Right forelimb (tissue), 1 donor: ENCODE measurements at places on chromosomes 3 and 15.

- DNase-seq = no peak
Measured at GRCh38 chr3:86794361-86795065, 196.4 kb downstream of the VGLL3 start.

DNA sequence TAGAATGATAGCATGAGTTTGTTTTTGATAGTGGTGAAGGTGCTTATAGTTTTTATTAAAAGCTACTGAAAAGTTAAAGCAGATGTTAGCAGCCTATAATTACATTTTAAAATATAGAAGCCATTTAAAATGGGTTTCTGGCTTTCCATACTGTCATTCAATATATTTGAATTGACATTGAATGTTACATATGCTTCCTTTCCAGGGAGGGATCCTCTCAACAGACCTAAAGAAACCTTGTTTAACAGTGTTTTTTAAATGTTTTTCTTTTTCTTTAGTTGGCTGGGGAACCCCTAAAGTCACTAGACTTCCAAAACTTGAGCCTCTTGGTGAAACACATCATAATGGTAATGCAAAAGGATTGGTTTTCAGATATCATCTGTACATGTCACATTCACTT, 12.2 kb downstream of the DHFR2 start:
- no peak for DNase-seq

DNA sequence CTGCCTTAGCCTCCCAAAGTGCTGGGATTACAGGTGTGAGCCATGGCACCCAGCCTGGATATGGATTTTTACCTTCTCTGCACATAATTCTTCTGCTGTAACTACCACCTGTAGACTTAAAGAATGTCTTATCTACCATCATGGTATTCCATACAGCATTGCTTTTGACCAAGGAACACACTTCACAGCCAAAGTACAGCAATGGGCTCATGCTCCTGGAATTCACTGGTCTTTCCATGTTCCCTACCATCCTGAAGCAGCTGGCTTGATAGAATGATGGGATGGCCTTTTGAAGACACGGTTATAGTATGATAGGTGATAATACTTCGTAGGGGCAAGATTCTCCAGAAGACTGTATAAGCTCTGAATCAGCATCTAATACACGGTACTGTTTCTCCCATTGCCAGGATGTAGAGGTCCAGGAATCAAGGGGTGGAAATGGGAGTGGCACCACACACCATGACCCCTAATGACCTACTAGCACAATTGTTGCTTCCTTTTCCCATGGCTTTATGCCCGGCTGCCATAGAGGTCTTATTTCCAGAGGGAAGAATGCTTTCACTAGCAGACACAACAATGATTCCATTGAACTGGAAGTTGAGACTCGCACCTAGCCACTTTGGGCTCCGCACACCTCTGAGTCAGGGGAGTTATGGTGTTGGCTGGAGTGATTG, 60.9 kb upstream of the CDV3 start:
- no peak for DNase-seq

- no peak for DNase-seq
Measured at GRCh38 chr3:4823986-4824925, 155.0 kb upstream of the BHLHE40 start.

DNA sequence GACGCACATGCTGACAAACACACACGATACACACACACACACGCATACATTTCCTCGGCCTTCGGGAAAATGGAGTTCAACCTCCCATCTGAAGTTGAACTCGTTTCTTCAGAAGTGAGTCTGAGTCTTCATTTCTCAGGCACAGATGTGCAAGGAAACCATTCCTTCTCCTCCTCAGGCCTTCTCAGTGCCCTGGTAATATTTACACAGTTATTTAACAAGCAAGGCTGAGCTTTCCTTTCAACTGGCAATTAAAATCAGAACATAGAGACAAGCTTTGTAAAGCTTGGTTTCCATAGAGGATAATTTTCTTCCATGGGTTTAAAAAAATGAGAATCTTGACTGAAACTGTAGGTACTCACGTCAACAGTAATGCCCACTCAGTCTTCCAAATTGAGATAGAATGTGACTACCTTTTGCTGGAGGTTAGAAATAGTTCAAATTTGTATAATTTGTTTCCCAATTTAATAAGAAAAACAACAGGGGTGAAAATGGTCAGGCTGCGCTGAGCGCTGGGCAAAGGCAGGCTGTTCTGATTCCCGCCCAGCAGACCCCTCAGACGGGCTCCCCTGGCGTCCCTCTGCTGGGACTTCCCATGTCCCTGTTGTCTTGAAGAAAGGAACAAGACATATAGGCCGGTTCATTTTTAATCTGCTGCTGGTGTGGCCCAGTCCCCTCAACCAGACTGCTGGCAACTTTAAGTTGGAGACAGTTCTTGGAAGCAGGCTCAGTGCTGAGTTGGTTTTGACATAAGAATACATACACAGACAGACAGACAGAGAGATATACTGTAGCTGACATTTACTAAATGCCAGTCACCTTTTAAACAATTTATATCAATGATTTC, 174.3 kb downstream of the XXYLT1 start:
- no peak for DNase-seq

- no peak for DNase-seq
Measured at GRCh38 chr3:118970819-118971218, 63.8 kb downstream of the IGSF11 start.

- DNase-seq = no peak
Measured at GRCh38 chr3:114344492-114344891, 50.7 kb downstream of the TIGIT start.

DNA sequence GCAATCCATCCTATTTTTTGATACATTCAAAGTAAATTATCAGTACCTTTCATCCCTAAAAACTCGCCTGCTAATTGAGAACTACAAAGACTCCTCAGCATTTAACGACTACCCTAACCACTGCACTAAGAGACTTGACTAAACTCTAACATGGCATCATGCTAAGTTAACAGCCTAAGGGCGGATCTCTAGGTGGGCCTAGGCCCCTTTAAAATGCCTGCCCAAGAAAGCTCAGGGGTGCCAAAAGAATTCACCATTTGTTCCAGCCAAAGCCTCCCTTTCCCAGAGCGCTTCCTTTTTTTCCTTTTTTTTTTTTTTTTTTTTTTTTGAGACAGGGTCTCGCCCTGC, 568 bp upstream of the NEK4 start:
- no peak for DNase-seq

DNA sequence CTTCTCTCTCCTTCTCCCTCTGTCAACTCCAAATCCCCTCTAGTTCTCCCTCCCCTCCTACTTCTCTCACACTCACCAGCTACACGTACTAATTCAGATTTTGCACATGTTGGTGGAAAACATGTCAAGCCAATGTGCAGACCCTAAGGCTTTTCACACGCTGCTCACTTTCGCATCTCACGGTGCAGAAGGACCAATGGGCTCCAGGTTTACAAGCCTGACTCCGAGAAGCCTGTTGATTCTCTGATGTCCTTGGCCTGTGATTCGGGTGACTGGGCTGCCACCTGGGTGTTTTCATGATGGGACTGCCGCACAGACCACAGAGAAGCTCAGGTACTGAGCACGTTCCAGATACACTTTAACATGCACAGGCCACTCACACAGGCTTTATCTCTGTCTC, 3.7 kb downstream of the FOXL2NB start:
- DNase-seq = no peak

- no peak for DNase-seq
Measured at GRCh38 chr3:18071833-18072232, 329.4 kb upstream of the TBC1D5 start.

DNA sequence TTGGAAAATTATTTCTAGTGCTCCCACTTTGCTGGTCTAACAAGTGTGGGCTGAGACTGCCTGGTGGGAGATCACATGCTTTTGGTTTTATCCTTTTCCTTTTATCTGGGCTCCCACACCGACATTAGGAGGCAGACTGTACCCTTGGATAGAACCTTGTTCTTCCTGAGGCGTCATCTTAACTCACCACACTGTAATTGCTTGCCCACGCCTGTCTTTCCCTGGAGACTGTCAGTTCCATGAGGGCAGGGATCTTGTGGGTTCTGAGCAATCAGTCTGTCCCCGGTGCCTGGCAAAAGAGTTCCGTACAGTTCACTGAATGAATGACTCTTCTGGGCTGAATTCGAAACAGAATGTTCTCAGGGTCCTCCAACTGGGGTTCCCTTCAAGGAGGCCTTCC, 124.6 kb upstream of the ABHD17C start:
- no peak for DNase-seq

- no peak for DNase-seq
Measured at GRCh38 chr3:112005091-112005672, 6.5 kb downstream of the TAGLN3 start.

- DNase-seq = no peak
Measured at GRCh38 chr3:111947231-111947630, 31.6 kb upstream of the ABHD10 start.

DNA sequence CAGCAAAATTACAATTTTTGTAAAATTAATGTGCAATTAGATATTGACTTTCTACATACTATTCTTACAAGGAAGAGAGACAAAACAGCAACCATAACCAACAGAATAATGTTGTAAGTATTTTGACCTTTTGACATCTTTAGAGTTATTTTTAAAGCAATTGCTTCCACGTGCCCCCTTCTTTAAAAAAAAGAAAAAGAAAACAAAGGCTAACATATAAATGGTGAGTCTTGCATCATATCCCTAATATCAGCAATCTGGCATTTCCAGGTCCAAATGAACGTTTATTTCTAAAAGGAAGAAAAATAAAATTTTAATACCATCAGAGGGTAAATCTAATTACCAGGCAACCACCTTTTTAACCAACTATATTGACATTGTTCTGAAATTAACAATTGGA, 19.3 kb upstream of the STRIT1 start:
- DNase-seq = no peak

DNA sequence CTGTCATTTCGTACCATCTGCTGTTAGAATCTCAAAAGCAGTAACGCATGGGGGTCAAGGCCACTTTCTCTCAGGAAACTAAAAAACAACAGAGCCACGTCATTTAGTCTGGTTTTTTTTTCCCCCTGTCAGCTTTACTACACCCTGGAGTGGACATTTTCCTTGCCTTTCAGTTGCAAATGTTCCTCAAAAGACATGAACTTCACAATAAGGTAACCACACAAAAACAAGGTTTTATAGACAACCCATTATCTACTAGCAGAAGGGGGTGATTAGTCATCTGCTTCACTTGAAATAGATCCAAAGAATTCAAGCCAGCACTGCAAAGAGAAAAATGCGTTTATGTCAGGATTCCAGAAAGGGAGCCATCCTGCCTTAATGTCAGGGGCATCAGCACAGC, 171.8 kb upstream of the CDIN1 start:
- DNase-seq = no peak

GRCh38 chr15:100215031-100215842, 126.5 kb downstream of the ADAMTS17 start:
- DNase-seq = no peak

GRCh38 chr3:62097121-62097520, 276.2 kb downstream of the FEZF2 start:
- DNase-seq = no peak

DNA sequence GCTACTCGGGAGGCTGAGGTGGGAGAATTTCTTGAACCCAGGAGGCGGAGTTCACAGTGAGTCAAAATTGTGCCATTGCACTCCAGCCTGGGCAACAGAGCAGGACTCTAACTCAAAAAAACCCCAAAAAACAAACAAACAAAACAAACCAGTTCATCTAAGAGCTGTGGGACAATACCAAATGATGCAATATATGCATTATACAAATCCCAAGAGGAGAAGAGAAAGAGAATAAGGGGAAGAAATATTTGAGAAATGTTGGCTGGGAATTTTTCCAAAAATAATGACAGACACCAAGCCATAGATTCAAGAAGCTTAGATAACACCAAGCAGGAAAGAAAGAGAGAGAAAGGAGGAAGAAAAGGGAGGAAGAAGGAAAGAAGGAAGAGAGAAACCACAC, 82.5 kb downstream of the KLF13 start:
- DNase-seq = no peak

- DNase-seq = no peak
Measured at GRCh38 chr3:169846458-169847193, 23.1 kb downstream of the LRRC31 start.

DNA sequence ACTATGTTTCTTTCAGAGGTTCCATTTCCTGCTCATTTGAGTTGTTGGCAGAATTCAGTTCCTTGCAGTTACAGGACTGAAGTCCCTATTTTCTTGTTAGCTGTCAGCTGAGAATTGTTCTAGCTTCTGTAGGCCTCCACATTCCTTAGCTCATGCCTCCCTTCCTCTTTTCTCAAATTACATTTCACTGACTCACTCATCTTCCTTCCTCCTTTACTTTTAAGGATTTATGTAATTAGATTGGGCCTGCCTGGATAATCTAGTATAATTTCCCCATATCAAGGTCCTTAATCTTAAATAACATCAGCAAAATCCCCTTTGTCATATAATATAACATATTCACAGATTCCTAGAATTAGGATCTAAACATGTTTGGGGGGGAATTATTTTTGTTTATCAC, 40.6 kb upstream of the RBMS3 start:
- no peak for DNase-seq

DNA sequence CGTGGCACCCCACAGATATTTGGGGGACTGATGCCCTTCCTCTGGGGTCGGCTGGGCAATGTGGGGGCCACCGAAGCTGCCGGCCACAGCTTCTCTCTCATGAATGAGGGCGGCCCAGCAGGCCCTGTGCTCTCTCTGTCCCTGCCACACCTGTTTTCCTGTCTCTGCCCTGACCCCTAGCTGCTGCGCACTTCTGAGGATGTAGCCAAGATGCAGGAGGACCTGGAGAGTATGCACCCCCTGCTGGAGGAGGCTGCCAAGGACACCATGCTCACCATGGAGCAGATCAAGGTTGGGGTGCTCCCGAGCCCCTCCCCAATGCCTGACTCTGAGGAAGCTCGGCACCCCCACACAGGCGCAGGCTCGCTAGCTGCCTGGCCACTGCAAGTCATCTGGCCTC, 59.7 kb downstream of the SEMA3G start:
- no peak for DNase-seq

DNA sequence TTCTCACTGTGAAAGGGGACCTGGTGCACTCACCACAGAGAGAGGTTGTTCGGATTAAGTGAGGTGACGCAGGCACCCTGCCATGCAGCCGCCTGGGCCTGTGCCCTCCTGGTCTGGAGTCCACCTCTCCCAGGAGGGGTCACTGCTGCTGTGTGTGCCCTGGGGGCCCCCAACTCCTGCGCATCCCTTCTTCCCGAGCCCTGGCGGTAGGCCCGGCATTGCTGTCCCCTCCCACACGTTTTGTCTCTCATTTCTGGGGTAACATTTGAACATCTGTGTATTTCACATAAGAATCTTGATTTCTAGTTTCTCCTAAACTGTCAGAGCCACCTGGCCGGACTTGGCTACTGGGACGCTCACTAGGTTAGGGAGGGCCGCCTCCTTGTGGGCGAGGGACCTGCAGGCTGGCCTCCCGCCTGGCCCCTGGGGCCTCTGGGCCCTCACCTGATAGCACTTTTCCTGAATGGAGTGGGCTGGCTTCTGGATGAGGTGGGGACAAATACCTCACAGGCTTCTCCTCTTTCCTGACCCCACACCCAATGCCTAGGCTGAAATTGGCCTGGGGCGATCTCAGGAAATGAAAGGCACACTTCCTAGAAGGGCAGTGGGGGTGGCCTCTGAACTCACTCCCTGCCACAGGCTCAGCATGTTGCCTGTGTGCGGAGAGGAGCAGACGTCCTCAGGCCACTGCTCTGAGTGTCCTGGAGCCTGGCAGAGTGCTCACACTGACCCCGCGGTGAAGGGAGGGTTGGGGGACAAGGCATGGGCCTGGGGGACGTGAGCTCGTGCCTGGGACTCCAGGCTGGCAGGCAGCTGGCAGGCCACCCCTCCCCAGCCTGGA, 104.2 kb upstream of the PRR23E start:
- no peak for DNase-seq
